ENCODE measurements at places on chromosomes 12 and 14.
A peak's percentile ranks its signal among the peaks of the same experiment; 100 is the strongest.

GRCh38 chr12:60168441-60168840 is 572.6 kb downstream of the SLC16A7 start:
- no peak for DNase-seq

- DNase-seq = no peak
Observed at GRCh38 chr14:24259282-24260025, 3.5 kb downstream of the TGM1 start.

DNA sequence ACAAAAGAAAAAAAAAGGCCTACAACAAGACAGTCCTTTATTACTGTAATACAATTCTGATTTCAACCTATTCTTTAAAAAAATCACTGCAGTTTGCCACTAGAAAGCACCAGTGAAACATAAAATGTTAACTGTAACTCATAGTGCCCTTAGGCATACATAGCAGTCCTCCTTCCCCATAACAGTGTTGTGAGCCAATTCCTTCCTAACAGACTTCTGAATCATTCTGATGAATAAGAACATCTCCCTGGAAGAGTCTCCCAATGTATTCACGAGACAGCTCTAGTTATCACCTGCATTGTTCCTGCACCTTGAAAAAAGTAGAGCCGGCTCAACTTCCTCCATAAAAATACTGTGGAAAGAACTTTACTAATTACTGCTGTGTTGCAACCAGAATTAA is 213.6 kb upstream of the FSCB start:
- no peak for DNase-seq

GRCh38 chr12:47158792-47159191 is 79.0 kb upstream of the AMIGO2 start:
- no peak for DNase-seq

- no peak for DNase-seq
Observed at GRCh38 chr12:91991399-91992187, 154.1 kb downstream of the BTG1 start.

GRCh38 chr12:83036847-83037246 is 350.1 kb downstream of the TMTC2 start:
- no peak for DNase-seq

DNA sequence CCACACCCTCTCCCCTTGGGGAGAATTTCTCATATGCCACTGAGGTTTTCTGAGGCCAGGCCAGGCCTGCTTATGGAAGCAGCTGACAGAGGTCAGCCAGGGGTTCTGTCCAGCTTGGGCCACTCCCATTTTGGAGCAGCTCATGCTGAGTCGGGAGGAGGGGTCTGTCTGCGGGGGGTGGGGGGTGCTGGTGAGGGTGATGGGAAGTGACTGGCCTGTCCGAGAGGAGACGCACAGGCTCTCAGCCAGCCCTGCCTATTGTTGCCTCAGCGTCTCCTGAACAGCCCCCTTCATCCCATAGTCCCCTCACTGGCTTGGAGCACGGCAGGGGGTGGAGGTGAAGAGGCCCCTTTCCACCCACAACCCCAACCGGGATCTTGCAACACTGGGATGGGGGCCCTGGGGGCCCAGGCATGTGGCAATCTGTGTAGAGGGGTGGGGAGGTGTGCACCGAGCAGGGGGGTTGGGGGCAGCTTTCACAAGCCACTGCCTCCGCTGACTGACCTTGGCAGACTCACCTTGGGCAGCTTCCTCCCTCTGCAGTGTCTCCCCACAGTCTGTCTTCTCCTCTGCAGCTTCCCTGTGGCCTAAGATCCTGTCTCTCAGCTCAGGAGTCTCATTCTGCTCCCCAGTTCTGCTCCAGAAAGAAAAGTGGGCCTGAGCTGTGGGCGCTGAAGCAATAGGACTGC is 5.5 kb downstream of the CEBPE start:
- DNase-seq = peak; percentile 82

DNA sequence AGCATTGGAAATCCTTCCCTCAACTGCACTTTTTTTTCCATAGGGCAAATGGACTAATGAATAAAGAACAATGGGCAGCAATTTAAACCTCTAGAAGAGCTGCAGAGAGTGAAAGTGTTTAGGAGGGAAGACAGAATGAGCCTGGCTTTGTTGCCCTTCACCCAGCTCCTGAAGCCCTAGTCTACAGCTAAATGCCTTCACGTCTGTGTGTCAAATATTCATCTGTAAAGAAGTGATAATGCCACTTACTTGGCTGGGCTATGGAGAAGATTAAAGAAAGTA is 45.6 kb downstream of the FLRT2 start:
- DNase-seq = no peak
